ENCODE measurements at places on chromosomes 3 and 15.

DNA sequence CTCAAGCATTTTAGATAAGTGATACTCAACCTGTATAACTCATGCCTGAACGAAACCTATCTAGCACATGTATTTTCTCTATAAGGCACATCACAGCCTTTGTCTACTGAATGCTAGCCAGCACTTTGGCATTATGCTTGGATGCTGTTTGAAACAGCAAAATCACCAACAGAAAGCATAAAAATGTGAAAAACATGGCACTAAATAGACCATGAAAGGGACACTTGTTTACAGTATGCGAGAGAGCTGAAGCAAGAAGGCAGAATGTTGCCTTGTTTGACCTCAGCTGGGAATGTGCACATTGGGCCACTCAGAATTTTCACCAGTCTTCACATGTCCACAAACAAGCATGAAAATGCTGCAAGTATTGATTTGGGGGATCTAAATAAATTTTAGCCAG, 59.5 kb downstream of the MINDY2 start:
- DNase-seq, result no peak

DNA sequence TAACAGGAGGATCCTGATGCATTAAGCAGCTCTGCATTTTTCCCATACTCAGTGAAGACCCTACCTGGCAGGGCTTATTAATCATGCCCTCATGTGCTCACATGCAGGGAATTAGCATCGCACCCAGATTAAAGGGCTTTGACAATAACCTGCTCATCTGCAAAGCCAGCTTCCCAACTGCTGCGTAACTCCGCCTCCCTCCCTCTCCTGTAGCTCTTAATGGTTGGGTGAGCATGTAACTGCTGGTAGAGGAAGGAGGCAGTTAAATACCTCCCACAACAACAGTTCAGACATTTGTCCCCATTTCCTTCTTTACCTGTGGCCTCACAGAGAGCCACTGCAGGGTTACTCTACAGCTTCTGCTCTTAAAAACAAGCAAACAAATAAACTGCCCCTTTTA, 203.6 kb upstream of the WNT5A start:
- DNase-seq, result no peak

GRCh38 chr15:80489030-80489594, 84.9 kb downstream of the ARNT2 start:
- DNase-seq, result no peak

- DNase-seq, result no peak
Observed at GRCh38 chr15:78408355-78408640, 29.7 kb upstream of the IREB2 start.

DNA sequence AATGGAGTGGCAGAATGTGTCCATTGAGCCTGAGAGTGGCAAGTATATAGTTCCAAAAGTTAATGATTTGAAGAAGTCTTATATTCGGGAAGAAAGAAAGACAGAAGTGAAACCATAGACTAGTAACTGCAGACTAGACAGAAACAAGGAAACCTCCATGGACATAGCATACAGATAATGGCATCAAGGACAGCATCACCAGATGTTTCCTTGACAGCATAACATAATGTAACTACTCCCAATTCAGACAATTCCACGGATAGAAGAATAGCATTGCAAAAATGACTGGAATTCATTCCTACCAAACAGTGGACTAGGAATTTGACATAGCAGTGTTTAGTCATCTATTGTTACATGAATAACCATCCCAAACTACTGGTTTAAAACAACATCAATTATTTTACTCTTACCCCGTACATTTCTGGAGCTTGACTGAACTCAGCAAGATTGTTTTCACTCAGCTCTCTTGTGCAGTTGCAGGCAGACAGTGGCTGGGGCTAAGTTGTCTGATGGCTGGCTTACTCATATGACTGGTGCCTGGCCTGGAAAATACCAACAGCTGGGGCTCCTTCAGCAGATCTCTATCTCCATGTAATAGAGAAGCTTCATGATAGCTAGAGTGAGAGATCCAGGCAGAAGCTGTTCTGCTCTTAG, 109.7 kb upstream of the GADL1 start:
- no peak for DNase-seq

GRCh38 chr15:86810329-86810728, 730.7 kb downstream of the AGBL1 start:
- no peak for DNase-seq

GRCh38 chr15:83063551-83063950, 3.5 kb downstream of the BTBD1 start:
- no peak for DNase-seq

DNA sequence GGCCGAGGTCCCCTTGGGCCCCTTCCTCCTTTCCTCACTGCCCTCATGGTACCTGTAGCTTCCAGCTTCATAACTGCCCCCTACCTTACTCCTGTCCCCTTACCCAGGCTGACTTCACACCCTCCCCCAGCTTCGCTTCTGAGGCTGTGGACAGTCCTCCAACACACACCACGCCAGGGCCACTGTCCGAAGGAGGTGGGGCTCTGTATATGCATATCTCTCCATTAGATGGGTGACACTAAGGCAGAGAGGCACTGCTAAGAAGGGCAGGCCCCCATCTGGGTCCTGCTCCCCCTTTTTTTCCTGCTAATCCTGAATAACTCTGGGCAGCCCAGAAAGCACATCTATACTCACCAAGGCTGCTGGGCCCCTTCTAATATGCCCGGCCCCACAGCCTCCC, 1.0 kb upstream of the COL7A1 start:
- no peak for DNase-seq

Measured in esophagus squamous epithelium (tissue), 5 donors.